ENCODE measurements at places on chromosomes 16 and 17.
A peak's percentile ranks its signal among the peaks of the same experiment; 100 is the strongest.

- DNase-seq: peak; percentile 59
Observed at GRCh38 chr16:3509470-3509928, 8.7 kb downstream of the CLUAP1 start.

- DNase-seq: no peak
Observed at GRCh38 chr16:75263963-75264445, 12.6 kb upstream of the BCAR1 start.

GRCh38 chr17:1710807-1711553, 803 bp upstream of the TLCD2 start:
- no peak for DNase-seq

- DNase-seq: no peak
Observed at GRCh38 chr17:45040459-45040858, 11.0 kb downstream of the DCAKD start.

- no peak for DNase-seq
Observed at GRCh38 chr17:64223283-64223682, 39.8 kb downstream of the TEX2 start.

Measured in activated T-cell treated with anti-CD3 and anti-CD28 coated beads, Interleukin-2, amount 50 U/mL, for 4 hours (primary cell).